ENCODE measurements at places on chromosomes 11 and 22. TPM values are rescaled to one million over a fixed set of nuclear protein-coding genes. Genes with fewer than 3 reads are reported as not detected.

The GPHA2 gene
- total RNA-seq = 0.43 TPM

The MRPL23 gene
- 119 TPM for total RNA-seq

The INSC gene
- not detected for total RNA-seq

The POTEH gene
- total RNA-seq = not detected

The CPT1B gene
- total RNA-seq = 62.8 TPM

The CEP57 gene
- total RNA-seq = 159 TPM

The GAB4 gene
- total RNA-seq = not detected

The RASSF10 gene
- total RNA-seq = not detected

The IRAG1 gene
- not detected for total RNA-seq

The DDI1 gene
- not detected for total RNA-seq

The MS4A10 gene
- total RNA-seq = not detected

The RTN4R gene
- total RNA-seq = 2.6 TPM

The VPREB1 gene
- not detected for total RNA-seq

The IGF2 gene
- 287 TPM for total RNA-seq

The CRACR2B gene
- total RNA-seq = 1.4 TPM

The SCN3B gene
- total RNA-seq = 0.13 TPM

The MS4A1 gene
- total RNA-seq = 0.32 TPM

The DUSP8 gene
- total RNA-seq = 0.80 TPM

The CAVIN3 gene
- total RNA-seq = 7.6 TPM

The NXPE1 gene
- not detected for total RNA-seq

The TEAD1 gene
- total RNA-seq = 1.6 TPM

The ZNHIT2 gene
- total RNA-seq = 10.0 TPM

The GLYATL2 gene
- not detected for total RNA-seq

The ADM2 gene
- 3.7 TPM for total RNA-seq

The MMP20 gene
- not detected for total RNA-seq

The KCNJ5 gene
- not detected for total RNA-seq

The PHETA2 gene
- 3.4 TPM for total RNA-seq

The MFNG gene
- 245 TPM for total RNA-seq

The OR2AT4 gene
- total RNA-seq = not detected

The KCNJ1 gene
- total RNA-seq = not detected

The TRIM51 gene
- not detected for total RNA-seq

The XKR3 gene
- total RNA-seq = not detected

The FXYD2 gene
- 1.4 TPM for total RNA-seq

The NKAPD1 gene
- total RNA-seq = 20.2 TPM

The SLC22A9 gene
- not detected for total RNA-seq

The CECR2 gene
- 0.06 TPM for total RNA-seq

The CRY2 gene
- total RNA-seq = 12.3 TPM

The POU2AF2 gene
- 0.42 TPM for total RNA-seq

The SLN gene
- not detected for total RNA-seq
